Activated effector memory CD4-positive, alpha-beta T cell treated with anti-CD3 and anti-CD28 coated beads, Interleukin-2, amount 50 U/mL, for 16 hours (primary cell): ENCODE measurements at places on chromosomes 2 and 18.

DNA sequence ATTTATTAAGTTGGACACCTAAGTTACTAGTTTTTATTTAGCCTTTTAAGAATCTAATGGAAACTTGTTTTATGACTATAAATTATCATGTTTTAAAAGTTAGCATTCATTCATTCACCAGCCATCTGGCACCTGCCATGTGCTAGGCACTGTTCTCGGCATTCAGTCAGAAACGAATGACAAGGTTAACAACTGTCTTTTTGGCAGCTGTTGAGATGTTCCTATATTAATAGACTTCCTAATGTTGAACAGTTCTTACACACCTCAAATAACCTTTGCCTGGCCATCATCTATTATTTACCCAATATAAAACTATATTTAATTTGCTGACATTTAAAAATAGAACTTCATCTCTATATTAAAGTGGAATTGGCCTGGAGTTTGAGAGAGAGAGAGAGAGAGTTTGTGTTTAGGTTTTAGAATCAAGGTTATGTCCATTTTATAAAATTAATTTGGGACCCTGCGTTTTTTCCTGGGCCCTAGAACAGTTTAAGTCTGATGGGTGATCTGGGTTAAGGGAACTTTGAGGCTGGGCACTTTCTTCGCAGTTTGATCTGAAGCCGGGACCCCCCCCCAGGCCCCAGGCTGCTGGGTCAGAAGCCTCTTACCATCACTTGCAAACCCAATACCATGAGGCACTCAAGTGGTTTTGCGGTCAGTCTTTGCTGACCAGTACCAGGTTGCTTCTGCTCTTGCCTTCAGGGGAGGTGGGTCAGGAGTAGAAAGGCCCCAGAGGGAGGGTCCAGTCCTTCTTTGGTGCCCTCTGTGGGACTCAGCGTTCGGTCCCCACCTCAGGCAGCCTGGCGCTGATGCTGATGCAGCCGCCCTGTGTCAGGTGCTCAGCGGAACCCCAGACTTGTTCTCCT lies 48.3 kb upstream of the ASB1 start:
- DNase-seq, result no peak

DNA sequence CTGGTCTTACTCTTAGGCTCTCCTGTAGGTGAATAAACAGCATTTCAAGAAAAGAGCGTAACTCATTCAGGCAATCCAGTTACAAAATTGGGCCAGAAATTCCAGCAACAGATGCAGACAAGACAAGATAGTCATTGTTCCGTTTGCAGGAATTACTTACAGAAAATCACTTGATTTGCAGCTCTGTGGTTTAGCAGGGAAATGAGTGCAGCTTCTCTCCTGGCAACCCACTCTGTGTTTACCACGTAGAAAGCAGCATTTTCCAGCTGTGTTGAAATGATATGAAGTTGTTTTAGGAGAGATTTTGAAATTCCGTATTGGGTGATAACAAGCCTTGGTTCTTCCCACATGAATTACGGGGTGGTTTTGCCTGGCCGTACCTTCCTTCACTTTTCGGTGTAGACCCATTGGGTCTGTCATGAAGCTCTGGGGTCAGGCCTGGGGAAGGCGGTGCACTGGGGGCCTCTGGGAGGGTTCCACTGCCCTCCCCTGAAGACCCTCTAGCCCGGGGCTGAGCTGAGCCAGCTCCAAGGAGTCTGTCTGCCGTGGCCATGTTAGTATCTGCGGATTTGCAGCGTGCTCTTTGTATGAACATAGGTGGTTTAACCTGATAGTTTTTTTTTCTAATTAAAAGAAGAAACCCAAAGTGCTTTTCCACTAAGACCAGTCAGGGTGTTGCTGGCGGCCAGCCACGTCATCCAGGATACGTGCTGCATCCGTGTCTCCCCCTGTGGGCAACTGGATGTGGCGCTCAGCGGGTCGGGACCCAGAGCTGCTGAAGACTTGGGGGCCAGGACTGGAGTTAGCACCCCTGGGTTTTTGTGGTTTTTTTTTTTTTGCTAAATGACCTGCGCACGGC lies 58.9 kb upstream of the KCNG2 start:
- DNase-seq, result no peak

GRCh38 chr18:76368976-76369375 lies 126.1 kb downstream of the ZNF516 start:
- DNase-seq, result no peak

DNA sequence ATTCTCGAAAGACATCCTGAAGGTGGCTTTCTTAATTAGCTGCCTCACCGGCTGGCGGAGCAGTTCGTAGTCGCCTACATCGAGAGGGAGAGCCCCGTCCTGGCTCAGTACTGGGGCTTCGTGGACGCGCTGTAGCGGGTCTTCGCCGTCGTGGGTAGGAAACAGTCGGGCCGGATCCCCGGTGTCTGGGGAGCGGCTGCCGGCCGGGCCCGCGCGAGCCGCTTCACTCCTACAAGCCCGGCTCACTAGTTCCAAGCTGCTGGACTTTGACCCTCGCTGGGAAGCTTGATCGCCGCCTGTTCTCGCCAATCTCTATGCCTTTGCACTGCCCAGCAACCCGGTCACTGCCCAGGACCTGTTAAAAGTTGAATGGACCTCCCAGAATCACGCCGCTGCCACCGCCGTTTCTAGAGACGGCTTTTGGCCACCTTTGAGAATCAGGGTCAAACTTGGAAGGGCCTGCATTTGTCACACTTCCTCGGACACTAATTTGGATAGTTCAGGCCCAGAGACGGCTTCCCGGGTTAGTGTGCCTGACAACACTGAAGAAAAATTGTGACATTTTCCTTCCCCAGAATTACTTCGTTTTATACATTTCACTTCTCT lies 41.4 kb upstream of the AKAIN1 start:
- peak; percentile 82 for DNase-seq

- no peak for DNase-seq
Measured at GRCh38 chr18:54616220-54616848, 25.3 kb downstream of the DYNAP start.

DNA sequence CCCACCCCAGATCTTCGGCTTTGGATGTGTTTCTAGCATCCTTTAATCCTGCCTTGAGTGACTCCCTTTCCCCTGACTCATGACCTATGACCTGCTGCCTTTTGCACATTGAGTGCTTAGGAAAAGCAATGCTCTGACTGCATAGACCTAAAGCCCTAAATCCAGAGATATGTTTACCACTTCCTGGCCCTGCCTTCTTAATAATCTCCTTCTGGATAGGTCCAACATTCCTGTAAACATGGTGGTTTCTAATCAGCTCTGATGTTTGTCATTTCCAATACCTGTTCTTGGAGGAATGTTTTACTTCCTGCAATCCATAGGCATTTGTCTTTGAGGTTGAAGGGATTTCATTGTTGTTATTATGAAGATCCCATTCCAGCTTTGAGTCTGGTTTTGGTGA lies 2.3 kb downstream of the SLC3A1 start:
- DNase-seq, result no peak
